Caco-2 (cell line): ENCODE measurements at places on chromosomes 5 and 9. TPM values are rescaled to one million over a fixed set of nuclear protein-coding genes. Genes with fewer than 3 reads are reported as not detected.

DNA sequence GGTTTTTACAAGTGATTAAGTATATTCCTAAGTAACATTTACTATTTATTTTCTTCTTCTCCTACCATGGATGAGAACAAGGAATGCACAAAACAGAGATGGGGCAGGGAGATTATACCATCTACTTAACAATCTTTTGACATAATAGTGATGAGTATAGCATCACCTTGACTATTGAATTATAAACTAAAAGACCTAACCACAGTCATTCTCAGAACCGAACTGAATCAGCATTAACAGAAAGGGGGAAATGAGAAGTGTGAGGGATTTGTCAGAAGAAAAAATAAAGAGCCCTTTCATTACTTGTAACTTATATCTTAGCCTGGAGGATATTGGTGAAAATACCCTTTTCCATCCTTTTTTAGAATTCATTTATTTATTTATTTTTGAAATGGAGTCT lies 21.9 kb downstream of the OR2Y1 start:
- DNase-seq, result no peak

GRCh38 chr5:110075656-110076055 lies 385.9 kb downstream of the MAN2A1 start:
- DNase-seq, result no peak

- DNase-seq, result no peak
Measured at GRCh38 chr5:60141119-60141518, 247.6 kb upstream of the PDE4D start.

DNA sequence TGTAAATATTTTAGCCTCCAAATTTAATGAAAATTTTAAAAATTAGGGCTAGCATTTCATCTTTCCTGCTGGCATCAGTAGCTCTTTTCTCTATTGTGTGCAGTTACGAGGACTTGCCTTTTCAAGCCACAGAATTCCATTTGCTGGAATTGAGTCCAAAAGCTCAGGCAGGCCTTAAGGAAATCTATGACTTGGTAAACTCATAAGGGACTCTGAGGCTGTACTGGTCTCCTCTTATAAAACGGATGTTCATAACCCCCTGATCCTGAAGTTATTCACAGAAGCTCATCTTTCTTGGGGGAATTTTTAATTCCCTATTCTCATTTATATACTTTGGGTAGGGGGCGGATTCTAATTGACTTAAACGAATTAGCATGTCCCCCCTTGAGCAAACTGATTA lies 23.4 kb downstream of the ANKRA2 start:
- DNase-seq, result no peak

DNA sequence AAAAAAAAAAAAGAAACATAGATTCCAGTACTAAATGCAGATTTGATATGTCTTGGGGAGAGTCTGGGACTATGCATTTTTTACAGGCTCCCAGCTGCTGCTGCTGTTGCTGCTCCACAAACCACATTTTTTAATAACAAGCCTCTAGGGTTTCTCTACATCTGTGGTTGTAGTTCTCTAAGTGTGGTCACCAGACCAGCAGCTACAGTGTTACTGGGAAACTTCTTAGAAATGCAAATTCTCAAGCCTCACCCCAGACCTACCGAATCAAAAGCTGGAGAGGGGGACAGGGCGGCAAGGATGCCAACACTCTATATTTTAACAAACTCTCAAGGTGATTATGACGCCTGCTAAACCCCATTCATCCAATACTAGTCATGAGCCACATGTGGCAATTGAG lies 293.4 kb upstream of the PTGER4 start:
- no peak for DNase-seq

DNA sequence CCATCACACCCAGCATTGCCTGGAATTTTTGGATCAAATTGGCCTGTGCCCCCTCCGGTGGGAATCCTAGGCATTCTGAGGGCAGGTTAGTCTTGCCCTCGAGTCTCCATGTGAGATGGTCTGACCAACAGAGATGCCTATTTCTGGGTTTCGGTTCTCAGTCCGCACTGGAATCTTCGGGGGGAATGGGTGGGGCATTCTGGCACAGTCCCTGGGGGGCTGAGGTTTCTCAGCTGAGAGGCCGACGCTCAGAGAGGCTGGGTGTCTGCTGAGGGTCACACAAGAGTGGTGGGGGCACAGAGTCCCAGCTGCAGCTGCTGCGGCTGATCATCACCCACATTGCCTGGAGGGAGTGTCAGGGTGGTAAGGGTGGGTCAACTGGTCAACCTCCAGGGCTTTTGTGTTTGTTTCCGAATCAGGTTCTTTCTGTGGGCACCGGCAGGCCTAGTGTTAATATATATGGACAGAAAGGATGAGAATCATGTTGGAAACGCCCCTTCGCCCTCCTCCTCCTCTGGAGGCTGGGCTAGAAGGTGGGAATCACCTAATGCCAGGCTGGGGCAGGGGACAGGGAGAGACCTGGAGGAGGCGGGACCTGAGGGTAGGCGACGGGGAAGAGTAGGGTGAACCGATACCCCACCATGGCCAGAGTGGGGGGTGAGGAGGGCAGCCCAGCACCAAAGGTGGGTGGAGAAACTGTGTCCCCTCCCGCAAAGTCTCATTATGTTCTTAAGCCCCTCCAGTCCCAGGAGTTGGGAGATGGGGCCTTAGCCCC lies 149.5 kb upstream of the PHYKPL start:
- DNase-seq, result no peak

GRCh38 chr9:26181836-26182235 lies 503.6 kb upstream of the TUSC1 start:
- DNase-seq, result no peak

DNA sequence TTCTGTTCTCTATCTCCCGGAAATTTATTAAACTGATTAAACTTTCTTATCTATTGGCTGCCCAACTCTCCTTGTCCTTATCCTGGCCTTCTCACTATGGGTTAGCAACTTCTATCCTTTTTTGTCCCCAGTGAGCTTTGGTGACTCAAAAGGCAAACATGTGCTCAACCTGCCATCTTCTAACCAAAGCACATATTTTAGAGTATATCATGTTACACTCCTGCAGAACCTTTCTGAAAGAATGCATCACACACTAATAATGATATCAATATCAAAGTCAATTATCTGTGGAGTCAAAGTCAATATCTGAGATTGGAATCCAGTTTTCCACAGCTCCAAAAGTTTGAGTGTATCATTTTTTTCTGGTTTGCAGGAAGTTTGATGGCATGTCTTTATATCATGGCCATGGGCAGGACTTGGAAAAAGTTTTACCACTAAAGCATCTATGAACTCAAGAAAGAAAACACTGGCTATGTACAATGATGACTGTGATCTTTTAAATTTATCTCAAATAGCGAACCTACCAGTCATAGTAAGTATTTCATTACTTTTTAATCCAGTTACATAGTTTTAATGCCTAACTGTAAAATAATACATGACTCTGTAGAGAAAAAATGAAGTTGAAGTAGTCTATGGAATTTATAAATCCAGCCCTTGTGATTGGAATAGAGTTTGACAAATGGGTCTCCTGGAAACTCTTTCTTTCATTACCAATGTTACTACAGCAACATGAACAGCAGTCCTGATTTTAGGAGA lies 166.8 kb downstream of the DROSHA start:
- DNase-seq, result no peak

DNA sequence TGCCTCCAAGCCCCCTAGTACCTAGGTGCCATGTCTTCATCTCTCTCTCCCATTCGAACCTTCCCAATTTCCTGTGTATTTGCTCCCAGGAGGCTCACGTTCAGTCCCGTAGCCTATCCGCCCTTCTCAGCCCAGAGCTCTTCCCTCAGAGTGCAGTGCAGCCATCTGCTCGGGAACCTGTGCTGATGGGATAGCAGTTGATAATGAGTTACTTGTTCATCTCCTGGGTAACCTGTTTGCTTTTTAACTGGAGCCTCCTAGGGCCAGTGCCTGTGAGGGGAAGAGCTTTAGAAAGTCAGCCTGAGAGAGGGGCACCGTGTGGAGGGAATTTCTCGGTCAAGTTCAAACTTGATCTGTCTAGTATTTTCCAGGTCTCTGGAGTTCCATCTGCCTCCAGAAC lies 229.8 kb upstream of the IL12B start:
- no peak for DNase-seq

DNA sequence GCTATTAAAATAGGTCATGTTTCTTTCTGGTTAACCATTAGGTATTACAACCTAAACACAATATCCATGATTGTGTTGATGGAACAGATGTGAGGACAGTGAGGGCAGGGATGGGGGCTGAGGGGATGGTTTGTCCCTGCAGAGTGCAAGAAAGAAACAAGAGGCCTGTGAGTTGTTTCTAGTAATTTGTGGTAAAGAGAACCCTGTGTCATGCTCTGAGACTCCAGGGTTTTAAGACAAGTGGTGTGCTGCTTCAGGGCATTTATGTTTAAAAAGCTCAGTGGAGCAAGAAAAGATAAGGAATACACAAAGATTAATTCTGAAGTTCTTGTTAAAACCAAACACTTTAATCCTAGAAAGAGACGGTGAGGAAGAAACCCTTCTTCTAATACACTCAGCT lies 656.5 kb downstream of the TLE1 start:
- DNase-seq, result no peak

- DNase-seq, result no peak
Measured at GRCh38 chr9:114936581-114936980, 6.2 kb upstream of the TNFSF8 start.

DNA sequence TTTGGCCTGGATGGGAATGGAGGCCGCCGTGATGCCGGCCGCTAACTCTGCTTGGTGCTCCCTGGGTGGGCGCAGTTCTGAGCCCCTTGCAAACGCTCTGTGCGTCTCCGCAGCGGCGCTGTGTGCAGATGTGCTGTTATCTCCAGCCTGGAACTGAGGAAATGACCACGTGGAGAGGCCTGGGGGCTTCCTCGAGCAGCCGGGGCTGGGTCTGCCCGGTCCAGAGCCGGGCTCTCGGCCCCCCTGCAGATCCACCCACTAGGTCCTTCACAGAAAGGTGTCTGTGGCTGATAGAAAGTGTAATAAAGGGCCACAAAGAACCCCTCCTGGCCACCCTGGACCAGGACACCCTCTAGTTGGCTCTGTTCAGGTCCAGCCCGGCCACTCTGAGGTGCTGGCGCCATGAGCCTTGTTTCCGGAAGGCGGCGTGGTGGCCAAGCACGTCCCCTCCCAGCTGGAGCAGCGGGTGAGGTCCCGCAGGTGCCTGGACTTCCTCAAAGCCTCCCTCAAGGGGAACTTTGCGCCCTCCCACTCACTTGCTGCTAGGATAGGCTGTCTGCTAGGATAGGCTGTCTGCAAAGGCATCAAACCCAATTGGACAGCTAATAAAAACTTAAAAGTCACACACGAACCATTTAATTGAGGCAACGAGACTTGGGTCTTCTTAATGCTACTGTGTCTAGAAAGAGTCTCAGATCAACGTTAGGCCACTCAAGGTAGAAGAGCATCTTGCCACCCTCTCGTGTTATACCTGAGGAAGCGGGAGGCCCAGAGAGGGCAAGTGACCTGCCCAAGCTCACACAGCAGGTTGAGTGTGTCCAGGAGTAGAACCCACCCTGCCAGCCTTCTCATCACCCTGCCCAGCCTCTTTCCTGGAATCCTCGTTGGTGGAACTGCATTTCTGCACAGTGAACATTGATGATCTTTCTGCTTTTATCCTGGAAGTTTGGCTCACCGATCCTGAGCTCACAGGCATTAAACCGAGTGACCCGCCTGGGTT lies 109.3 kb upstream of the FCN2 start:
- DNase-seq, result no peak

DNA sequence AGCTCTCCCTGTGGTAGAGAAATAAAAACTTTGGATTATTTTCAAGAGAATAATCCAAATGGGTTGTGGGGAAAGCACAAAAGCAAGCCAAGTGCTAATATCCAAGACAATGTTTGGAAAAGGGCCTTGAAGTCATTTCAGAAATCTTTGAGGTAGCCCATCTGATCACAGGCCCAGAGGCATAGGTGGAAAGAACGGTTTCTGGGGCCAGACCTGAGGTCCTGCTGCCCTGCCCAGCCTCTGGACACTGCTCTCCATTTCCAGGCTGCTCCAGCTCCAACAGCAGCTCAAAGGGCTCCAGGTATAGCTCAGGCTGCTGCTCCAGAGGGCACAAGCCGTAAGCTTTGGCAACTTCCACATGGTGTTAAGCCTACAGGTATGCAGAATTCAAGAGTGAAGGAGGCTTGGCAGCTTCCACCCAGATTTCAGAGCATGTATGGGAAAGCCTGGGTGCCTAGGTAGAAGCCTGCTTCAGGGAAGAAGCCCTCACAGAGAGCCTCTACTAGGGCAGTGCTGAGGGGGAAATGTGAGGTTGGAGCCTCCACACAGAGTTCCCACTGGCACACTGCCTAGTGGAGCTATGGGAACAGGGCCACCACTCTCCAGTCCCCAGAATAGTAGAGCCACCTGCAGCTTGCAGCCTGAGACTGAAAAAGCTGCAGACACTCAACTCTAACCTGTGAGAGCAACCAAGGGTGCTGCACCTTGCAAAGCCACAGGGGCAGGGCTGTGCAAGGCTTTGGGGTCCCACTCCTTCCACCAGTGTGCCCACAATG lies 133.1 kb downstream of the PIK3R1 start:
- DNase-seq, result no peak

GRCh38 chr5:17024686-17025180 lies 88.6 kb upstream of the MYO10 start:
- no peak for DNase-seq

- no peak for DNase-seq
Measured at GRCh38 chr9:127816362-127816725, 13.7 kb downstream of the FPGS start.

TMOD1 gene
- total RNA-seq, result 1.00 and 1.1 TPM in 2 replicates

IL4 gene
- total RNA-seq, result not detected in 2 replicates

ZDHHC11B gene
- 1.00 and 1.1 TPM in 2 replicates for total RNA-seq

EPB41L4B gene
- 14.7 and 16.3 TPM in 2 replicates for total RNA-seq

DNM1 gene
- 3.9 and 5.2 TPM in 2 replicates for total RNA-seq

TMEM171 gene
- total RNA-seq, result 0.86 and 1.2 TPM in 2 replicates
